ENCODE measurements at places on chromosomes 2 and 18.

- no peak for DNase-seq
These were observed 121.3 kb upstream of the CD226 start for GRCh38 chr18:70068981-70069380.

DNA sequence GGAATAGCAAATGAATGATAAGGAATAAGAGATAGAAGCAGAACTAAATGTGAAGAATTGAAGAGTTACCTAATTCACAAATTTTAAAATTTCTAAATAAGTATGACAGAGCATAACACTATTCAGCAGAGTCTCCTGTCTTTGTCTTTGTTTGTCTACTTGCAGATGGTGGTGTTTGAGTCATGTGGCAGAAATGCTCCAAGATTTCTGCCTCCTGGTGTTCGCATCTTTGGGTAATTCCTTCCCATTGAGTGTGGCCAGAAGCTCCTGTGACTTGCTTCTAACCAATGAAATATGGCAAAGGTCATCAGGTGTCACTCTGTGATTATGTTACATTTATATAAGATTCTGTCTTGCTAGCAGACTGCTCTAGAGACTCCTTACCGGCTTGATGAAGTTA lies 45.6 kb upstream of the GALNT3 start:
- no peak for DNase-seq

DNA sequence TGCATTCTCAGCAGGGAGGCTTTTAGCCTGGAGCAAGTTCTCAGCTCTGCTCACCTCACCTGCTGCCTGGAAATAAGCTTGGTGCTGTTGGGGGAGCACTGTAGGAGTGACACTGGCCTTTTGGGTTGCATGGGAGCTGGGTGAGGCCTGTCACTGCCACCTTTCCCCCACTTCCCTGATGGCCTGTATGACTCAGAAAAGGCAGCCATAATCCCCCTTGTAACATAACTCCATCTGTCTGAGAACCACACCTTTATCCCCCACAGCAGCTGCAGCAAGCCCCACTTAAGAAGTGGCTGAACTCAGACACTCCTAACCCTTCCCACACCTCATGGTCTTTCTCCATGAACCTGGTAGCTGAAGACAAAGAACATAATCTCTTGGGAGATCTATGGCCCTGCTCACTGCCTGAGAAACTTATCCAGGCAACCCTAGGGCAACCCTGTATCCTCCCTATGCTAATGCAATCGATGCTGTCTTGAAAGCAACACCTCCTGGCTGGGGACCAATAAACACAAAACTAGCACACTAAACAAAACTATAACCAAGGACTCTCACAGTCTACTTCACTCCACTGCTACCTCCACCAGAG lies 258.9 kb upstream of the OSR1 start:
- DNase-seq, result no peak

- peak; percentile 26 for DNase-seq
These were observed at the start of gene DOCK10 for GRCh38 chr2:225041851-225042799. TSS of gene DOCK10 (minus strand) at chr2:225042468. CDS start at chr2:225042374, 94 bp downstream.

DNA sequence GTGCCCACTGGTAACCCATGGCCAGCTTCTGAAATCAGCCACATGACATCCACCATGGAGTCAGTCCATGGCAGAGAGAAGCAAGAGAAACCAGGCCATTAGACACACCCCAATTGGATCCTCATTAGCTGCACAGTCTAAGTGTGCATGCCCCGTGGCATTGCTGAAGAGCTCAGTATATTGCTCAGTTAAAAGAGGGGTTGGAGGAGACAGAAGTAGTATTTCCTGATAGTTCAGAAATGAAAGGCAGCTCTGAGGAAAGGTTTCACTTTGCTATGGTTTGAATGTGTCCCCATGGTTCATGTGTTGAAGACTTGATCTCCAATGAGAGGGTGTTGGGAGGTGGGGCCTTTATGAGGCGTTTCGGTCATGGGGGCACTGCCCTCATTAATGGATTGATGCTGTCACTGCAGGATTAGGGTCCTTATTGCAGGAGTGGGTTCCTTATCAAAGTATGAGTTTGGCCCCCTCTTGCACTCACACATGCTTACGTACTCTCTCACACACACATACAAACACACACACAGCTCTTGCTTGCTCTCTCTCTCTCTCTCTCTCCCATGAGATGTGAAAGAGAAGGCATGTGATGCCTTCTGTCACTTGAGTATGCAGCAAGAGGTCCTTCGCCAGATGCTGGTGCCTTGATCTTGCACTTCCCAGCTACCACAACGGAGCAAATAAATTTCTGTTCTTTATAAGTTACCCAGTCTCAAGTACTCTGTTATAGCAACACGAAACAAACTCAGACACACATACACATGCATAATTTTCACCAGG lies 58.0 kb downstream of the TMEM163 start:
- DNase-seq, result no peak

- DNase-seq, result no peak
These were observed 1.3 kb downstream of the ADCYAP1 start for GRCh38 chr18:905948-906415.

GRCh38 chr2:85924522-85924921 lies 35.7 kb upstream of the ST3GAL5 start:
- no peak for DNase-seq

GRCh38 chr2:69139778-69140670 lies 127.0 kb downstream of the ANTXR1 start:
- no peak for DNase-seq

- DNase-seq, result no peak
These were observed 266.8 kb downstream of the NDUFA10 start for GRCh38 chr2:239758279-239758877.

DNA sequence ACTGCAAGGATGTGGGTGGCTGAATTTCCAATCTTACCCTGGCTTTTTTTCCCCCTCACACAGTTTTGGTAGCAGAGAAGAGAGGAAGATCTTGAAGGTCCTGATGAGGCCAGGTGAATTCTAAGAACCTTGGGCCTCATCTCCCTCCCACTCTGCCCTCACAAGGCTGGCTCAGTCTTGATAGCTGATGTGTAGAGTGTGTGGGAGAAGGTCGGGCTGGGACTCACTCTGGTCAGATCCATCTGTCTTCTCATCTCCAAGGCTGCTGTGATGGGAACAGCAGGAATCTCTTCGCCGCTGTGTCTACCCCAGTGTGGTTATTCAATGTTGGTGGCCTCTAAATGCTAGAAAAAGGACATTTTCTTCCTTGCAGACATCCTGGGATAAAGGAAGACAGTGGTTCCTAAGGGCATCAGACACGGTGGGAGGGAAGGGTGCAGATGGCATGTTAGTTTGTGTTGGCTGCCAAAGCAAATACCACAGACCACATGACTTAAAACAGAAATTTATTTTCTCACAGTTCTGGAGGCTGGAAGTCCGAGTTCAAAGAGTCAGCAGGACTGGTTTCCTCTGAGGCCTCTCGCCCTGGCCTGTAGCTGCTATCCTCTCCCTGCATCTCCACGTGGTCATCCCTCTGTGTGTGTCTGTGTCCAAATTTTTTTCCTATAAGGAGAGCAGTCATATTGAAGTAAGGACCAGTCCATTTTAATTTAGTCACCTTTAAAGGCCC lies 37.6 kb upstream of the MGAT4A start:
- no peak for DNase-seq

DNA sequence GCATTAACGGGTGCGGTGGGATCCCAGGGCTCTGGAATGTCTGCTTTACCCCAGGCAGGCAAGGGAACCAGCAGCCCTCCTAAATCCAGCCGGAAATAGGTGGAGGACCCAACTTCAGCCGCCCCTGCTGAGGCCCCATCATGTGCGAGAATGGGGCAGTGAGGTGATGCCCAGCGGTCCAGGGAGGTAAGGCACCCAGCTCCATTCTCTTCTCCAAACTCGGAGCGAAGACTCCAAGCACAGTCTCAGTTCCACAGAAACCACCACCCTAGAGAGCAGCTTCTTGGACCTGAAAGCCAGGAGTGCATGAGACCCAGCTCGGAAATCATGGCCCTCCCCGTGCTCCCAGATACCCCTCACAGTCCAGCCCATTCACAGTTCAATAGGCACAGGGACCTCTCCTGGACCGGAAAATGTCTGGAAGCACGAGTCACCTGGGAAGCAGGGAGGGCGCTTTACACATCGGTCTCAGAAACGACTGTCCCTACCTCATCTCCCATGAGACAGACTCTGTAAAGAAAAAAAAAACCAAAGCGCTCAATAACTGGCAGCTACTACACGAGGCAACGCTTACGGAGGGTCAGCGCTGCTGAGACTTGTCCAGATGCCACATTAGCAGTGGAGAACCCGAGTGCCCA lies 2.0 kb downstream of the SDC1 start:
- DNase-seq, result no peak

DNA sequence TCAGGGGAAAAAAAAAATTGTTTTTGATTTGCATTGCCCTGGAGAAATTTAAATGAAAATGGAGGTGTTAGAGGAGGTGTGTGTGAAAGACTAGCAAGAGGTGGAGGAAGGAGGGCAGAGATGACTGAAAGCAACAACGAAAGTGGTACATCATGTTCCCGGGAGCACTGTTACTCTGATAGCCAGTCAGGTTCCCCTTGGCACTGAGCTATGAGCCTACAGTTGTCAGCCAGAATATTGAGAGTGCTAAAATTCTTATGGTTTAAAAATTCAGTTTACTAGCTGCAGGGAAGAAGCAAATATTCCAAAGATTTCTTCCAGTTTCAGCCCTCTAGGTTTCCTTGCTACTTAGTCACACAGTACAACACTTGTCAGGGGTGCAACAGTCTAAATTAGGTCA lies 366.7 kb upstream of the DLGAP1 start:
- DNase-seq, result no peak

DNA sequence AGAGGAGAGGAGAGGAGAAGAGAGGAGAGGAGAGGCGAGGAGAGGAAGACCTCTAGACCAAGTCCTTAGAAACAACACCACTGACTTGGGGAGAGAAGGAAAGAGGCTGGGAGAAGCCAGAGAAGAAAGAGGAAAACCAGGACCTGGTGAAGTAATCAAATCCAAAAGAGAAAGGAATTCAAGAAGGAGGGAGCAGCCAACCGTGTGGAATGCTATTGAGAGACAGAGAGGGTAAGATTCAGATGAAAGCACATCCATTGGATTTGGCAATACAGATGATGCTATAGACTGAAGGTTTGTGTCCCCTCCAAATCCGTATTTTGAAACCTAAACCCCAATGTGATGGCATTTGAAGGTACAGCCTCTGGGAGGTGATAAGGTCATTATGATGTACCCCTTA lies 50.7 kb downstream of the GALNT14 start:
- no peak for DNase-seq

- no peak for DNase-seq
These were observed 20.8 kb downstream of the SLC38A11 start for GRCh38 chr2:164934401-164935117.

- no peak for DNase-seq
These were observed 666.9 kb downstream of the PLCL1 start for GRCh38 chr2:198471291-198471690.

DNA sequence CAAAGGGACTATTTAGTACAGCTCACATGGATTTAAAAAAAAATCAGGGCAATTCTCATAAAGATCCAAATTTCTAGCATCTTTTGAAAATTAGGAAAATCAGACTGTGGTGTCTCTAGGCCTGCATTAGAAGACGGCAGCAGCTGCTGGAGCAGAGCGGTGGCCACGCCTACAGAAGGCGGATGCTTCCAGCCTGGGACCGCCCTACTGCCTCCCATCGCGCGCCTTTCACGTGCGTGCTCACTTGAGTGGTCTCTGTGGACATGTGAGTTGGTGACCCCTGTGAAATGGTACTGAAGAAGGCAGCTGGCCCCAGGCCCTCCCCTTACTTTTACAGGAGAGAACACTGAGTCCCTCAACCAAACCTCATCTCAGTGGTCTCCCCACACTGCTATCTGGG lies 15.2 kb upstream of the ZFP36L2 start:
- no peak for DNase-seq

DNA sequence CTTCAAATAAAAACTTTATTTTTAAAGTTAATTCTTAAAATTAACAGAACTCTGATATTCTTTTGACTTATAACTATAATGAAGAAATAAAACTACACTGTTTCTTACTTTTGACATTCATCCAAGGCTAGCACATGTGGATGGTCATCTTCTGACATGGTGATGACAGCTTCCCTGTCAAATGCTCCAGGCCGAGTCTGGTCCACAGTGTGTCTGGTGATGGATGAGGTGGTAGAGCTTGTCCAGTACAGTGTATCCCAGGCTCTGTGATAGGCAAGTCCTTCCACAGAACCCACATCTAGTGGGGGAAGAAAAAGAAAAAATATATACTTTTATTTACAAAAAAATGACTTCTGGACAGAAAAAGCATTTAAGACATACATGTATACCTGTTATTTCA lies 1529.5 kb downstream of the LRP1B start:
- no peak for DNase-seq

- peak; percentile 80 for DNase-seq
These were observed 336.2 kb downstream of the ZEB2 start for GRCh38 chr2:144183727-144184126.

- no peak for DNase-seq
These were observed 33.3 kb downstream of the KIAA1328 start for GRCh38 chr18:36862182-36862581.

- DNase-seq, result peak; percentile 37
These were observed 344.0 kb downstream of the PIK3C3 start for GRCh38 chr18:42298759-42299675.

DNA sequence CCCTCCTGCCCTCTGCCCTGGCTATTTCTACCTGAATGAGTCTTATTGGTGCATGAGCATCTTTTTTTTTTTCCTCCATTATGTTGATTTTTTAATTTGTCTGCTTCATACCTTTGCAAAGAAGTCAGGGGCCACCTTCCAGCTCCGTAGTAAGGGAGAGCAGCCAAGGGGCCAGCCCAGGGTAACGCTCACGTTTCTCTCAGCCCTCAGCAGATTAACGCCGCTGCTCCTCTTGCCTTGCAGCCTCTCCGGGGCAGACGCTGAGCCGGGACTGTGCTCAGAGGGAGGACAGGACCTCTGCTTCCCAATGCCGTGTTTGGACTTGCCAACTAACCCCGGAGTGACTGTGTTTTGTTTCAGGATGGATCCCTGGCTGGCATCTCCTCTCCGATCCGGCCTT lies 241.7 kb downstream of the ATAD2B start:
- DNase-seq, result no peak

GRCh38 chr2:240569998-240570530 lies 1.8 kb downstream of the RNPEPL1 start:
- no peak for DNase-seq

- DNase-seq, result no peak
These were observed 425.7 kb downstream of the LRATD1 start for GRCh38 chr2:15058015-15058720.

- no peak for DNase-seq
These were observed 94.2 kb upstream of the SP3 start for GRCh38 chr2:174059178-174059883.
